B cell (primary cell): ENCODE measurements at places on chromosomes 2 and 18. TPM values are rescaled to one million over a fixed set of nuclear protein-coding genes. Genes with fewer than 3 reads are reported as not detected.

GRCh38 chr2:21890716-21891115 is 766.9 kb downstream of the TDRD15 start:
- no peak for DNase-seq
- no peaks in the 10 kb centered on the region for H3K27me3 ChIP-seq
- no peak overlapping the region for H3K4me3 ChIP-seq
- H3K4me1 ChIP-seq: no peaks in the 10 kb centered on the region

- DNase-seq: no peak
- no peaks in the 10 kb centered on the region for H3K27me3 ChIP-seq
- H3K4me3 ChIP-seq: peak overlapping the region; percentile 83
- H3K27ac ChIP-seq: peak overlapping the region; percentile 93
These were observed 358 bp downstream of the USP37 start for GRCh38 chr2:218567797-218568189.

DNA sequence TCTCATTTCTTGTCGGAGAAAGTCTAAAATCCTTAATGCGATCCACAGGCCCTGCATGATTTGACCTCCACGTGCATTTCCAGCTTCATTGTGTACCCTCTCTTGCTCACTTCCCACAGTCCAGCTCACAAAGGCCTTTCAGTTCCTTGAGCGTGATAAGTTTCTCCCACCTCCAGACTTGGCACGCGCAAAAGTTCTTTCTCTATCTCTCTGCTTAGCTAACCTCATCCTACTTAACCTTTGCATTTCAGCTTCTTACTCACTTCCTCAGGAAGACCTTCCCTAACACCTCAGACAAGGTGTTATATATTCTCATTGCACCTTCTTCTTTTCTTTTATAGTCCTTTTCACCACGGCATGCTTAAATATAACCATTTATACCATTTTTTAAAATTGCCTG is 124.8 kb upstream of the XPO1 start:
- H3K4me3 ChIP-seq: no peak overlapping the region
- H3K27me3 ChIP-seq: no peaks in the 10 kb centered on the region
- no peak for DNase-seq
- H3K4me1 ChIP-seq: no peaks in the 10 kb centered on the region
- no peak overlapping the region for H3K27ac ChIP-seq
- H3K36me3 ChIP-seq: no peaks in the 10 kb centered on the region

- H3K4me3 ChIP-seq: peak within 1 kb of the TSS; percentile 26
- H3K4me1 ChIP-seq: peaks cover 54% of the 10 kb centered on the region
- no peak for DNase-seq
- no peaks in the 10 kb centered on the region for H3K36me3 ChIP-seq
- no peak within 1 kb of the TSS for H3K27ac ChIP-seq
These were observed at the start of gene DLX1 for GRCh38 chr2:172085460-172086159. DLX1 (plus strand) TSS chr2:172085507; CDS start chr2:172085678, 171 bp downstream.

- no peak overlapping the region for H3K4me3 ChIP-seq
- no peaks in the 10 kb centered on the region for H3K27me3 ChIP-seq
- no peak for DNase-seq
- no peaks in the 10 kb centered on the region for H3K36me3 ChIP-seq
- H3K4me1 ChIP-seq: no peaks in the 10 kb centered on the region
These were observed 40.6 kb upstream of the CSRNP3 start for GRCh38 chr2:165428926-165429325.

GRCh38 chr2:97761192-97761591 is 47.8 kb downstream of the ZAP70 start:
- DNase-seq: no peak
- no peak overlapping the region for H3K4me3 ChIP-seq
- peak overlapping the region; percentile 60 for H3K27ac ChIP-seq
- H3K27me3 ChIP-seq: no peaks in the 10 kb centered on the region
- H3K36me3 ChIP-seq: peaks cover 96% of the 10 kb centered on the region

DNA sequence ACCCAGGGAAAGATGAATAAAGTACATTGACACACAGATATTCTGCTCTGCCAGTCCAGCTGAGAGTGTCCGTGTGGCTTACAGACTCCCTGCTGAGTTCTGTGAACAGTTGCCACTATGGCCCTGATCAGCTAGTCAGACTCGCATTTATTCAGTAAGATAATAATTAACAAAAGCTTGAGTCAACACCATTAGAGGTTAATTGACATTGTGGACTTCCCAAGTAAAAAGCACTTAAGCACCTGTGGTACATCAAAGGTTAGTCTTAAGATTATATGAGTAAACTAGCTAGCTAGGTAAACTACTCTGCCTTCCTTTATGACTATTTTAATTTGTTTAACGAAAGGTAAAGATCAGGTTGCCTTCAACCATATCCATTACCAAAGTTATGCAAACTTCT is 33.7 kb downstream of the ANKRD30B start:
- H3K4me3 ChIP-seq: no peak overlapping the region
- H3K27ac ChIP-seq: no peak overlapping the region
- H3K36me3 ChIP-seq: no peaks in the 10 kb centered on the region
- H3K4me1 ChIP-seq: no peaks in the 10 kb centered on the region

GRCh38 chr2:42042631-42043355 is 5.0 kb upstream of the PKDCC start:
- no peaks in the 10 kb centered on the region for H3K36me3 ChIP-seq
- no peak overlapping the region for H3K4me3 ChIP-seq
- peaks cover 8% of the 10 kb centered on the region for H3K4me1 ChIP-seq
- peaks cover 43% of the 10 kb centered on the region for H3K27me3 ChIP-seq
- no peak for DNase-seq

GRCh38 chr2:171309455-171310286 is 124.1 kb downstream of the METTL8 start:
- H3K27me3 ChIP-seq: no peaks in the 10 kb centered on the region
- no peak overlapping the region for H3K27ac ChIP-seq
- peaks cover 9% of the 10 kb centered on the region for H3K4me1 ChIP-seq

DNA sequence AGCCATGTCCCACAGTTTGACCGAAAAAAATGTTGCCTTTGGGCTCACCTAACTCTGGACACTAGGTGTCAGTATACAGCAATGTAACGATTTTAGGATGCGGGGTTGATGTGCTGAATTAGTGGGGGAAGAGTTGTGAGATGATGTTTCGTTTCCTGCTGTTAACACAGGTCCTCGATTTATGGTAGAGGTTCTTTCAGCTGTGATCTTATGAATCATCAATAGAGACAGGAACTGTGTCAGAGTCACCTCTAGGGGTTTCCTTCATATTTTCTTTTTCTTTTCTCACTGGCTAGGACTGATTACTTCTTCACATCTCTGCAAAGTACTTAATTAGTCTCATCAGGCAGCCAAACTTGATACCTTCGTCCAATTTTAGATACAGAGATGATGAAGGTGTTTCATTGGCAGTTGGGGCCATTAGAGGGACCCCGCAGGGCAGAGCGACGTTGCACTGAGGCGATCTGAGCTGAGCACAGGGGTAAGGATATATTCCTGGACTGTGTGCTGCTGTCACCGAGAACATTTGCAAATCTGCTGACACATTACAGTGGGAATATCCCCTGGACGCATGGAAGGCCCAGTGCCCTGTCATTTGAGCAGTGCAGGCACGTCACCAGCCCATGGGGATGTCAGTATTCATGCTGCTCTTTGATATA is 10.2 kb upstream of the MMADHC start:
- H3K36me3 ChIP-seq: no peaks in the 10 kb centered on the region
- DNase-seq: peak; percentile 77
- H3K4me1 ChIP-seq: peaks cover 5% of the 10 kb centered on the region
- H3K4me3 ChIP-seq: no peak overlapping the region
- H3K27ac ChIP-seq: no peak overlapping the region
- peaks cover 5% of the 10 kb centered on the region for H3K27me3 ChIP-seq

DNA sequence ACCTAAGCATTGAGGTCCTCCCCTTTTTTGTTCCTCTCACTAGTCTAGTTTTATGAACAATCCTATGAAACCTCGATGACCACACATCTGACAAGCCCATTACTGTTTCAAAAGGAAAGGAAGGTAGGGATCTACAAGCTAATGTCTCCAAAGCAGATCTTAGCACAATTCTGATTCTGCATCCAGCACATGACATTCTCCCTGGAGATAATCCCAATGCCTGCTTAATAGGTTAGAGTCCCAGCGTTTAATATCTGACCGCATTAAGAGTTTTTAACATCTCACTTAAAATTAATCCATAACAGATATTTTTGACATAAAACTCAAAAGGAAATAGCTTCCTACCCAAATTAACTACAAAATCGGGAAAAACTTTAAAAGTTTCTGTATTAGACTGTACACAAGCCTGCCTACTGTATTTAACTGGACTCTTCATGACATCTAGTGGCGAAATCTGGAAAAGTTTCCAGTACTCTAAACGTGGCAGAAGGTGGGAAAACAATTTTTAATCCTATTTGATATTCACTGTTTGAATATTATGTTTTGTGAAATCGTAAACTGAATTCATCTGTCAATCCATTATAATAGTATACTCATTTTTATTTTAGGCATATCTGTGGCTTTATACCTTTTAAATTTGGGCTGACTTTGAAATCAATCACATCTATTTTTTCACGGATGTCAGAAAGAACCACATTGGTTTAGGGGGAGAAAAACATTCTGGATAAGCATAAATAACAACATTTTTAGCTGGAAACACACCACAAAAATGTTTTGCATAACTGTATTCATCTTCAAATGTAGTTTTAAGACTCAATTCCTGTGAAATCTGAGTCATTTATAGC is 62.4 kb downstream of the TXNL1 start:
- H3K36me3 ChIP-seq: no peaks in the 10 kb centered on the region
- no peak overlapping the region for H3K4me3 ChIP-seq
- no peaks in the 10 kb centered on the region for H3K4me1 ChIP-seq
- peak; percentile 68 for DNase-seq

DNA sequence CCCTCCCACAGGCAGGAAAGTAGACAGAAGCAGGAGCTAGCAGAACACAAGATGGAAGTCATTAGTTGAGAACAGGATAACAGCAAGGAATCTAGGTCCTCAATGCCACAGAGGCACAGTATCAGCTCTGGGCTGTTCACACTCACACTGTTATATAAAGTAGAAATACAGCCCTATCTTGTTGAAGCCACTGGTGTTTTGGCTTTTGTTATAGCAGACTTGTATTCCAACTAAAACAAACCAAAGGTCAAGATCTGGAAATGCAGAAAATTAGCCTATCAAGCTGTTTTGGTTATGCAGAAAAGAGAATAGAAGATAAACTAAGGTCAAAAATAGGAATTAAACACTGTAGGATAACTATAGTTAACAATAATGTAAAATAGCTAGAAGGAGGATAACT is 37.5 kb upstream of the L3MBTL4 start:
- no peaks in the 10 kb centered on the region for H3K27me3 ChIP-seq
- no peak overlapping the region for H3K27ac ChIP-seq
- no peak for DNase-seq
- H3K4me1 ChIP-seq: no peaks in the 10 kb centered on the region

DNA sequence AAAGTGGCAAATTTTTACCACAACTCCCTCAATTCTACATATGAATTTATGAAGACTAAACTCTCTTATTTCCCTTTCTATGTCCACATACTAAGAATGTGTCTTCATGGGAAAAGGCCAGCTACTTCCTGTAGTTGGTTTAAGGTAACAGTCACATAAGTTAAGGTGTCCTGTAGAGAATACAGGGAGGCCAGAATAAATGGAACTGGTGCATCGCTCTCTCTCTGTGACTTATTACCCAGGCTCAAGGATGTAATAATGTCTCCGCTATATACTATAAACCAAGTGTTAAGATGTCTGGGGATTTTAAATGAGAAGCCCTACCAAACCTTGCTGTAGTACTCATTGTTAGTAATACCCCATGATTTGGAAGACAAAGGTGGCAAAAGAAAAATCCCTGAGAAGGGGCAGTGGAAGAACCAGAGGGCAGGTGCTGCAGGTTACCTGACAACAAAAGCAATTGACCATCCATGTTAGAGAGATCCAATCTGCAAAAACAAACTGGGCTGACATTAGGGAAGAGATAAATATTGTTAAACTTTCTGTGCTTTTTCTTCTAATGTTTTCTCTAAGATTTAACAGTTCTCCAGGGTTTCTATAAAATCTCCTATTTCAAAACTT is 372.8 kb downstream of the TMX3 start:
- DNase-seq: no peak
- H3K27ac ChIP-seq: no peak overlapping the region
- no peak overlapping the region for H3K4me3 ChIP-seq
- no peaks in the 10 kb centered on the region for H3K27me3 ChIP-seq
- H3K36me3 ChIP-seq: no peaks in the 10 kb centered on the region
- H3K4me1 ChIP-seq: no peaks in the 10 kb centered on the region

- DNase-seq: no peak
- no peak overlapping the region for H3K4me3 ChIP-seq
- H3K4me1 ChIP-seq: peaks cover 8% of the 10 kb centered on the region
- no peaks in the 10 kb centered on the region for H3K27me3 ChIP-seq
- H3K36me3 ChIP-seq: no peaks in the 10 kb centered on the region
- H3K27ac ChIP-seq: no peak overlapping the region
These were observed 30.9 kb upstream of the ICOS start for GRCh38 chr2:203905656-203906055.

DNA sequence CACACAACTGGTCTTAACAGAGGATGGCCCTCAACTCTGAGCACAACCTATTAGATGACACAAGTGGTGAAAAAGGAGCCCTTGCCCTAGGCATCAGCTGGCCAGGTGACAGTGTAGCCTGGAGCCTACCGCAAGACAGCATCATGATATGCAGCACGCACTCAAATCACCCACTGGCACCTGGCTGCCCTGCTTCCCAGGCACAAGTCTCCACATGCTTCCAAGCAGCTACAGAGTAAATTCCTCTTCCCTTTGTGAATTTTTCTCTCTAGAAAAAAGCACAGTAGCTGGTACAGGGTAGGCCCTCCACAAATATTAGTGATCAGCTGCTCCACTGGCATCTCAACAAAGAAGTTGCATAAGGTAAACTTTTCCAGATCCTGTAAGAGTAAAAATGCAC is 6.0 kb downstream of the FBXO15 start:
- no peaks in the 10 kb centered on the region for H3K4me1 ChIP-seq
- no peak overlapping the region for H3K4me3 ChIP-seq
- no peaks in the 10 kb centered on the region for H3K27me3 ChIP-seq
- H3K36me3 ChIP-seq: no peaks in the 10 kb centered on the region

- DNase-seq: peak; percentile 75
- H3K27ac ChIP-seq: no peak overlapping the region
- no peaks in the 10 kb centered on the region for H3K36me3 ChIP-seq
- peak overlapping the region; percentile 49 for H3K4me3 ChIP-seq
- peaks cover 49% of the 10 kb centered on the region for H3K27me3 ChIP-seq
These were observed 17.6 kb upstream of the BOK start for GRCh38 chr2:241540771-241541561.

GRCh38 chr18:44536046-44536445 is 144.6 kb upstream of the SETBP1 start:
- no peak overlapping the region for H3K4me3 ChIP-seq
- peaks cover 20% of the 10 kb centered on the region for H3K4me1 ChIP-seq
- DNase-seq: no peak
- H3K27ac ChIP-seq: no peak overlapping the region
- no peaks in the 10 kb centered on the region for H3K27me3 ChIP-seq
- no peaks in the 10 kb centered on the region for H3K36me3 ChIP-seq

GRCh38 chr2:11490194-11490593 is 24.2 kb upstream of the E2F6 start:
- H3K36me3 ChIP-seq: no peaks in the 10 kb centered on the region
- peaks cover 3% of the 10 kb centered on the region for H3K27me3 ChIP-seq
- H3K4me1 ChIP-seq: no peaks in the 10 kb centered on the region
- H3K4me3 ChIP-seq: no peak overlapping the region

The BOK gene
- 0.12 and 0.22 TPM in 2 replicates for polyA plus RNA-seq

The CHRNG gene
- polyA plus RNA-seq: not detected in 2 replicates

The ABCG8 gene
- not detected in 2 replicates for polyA plus RNA-seq

The IL1RL1 gene
- polyA plus RNA-seq: not detected in 2 replicates

The LONRF2 gene
- polyA plus RNA-seq: not detected in 2 replicates

The FHOD3 gene
- not detected in 2 replicates for polyA plus RNA-seq

The ZEB2 gene
- polyA plus RNA-seq: 56.3 and 78.7 TPM in 2 replicates
